ENCODE measurements at places on chromosomes 5 and 9.

GRCh38 chr5:58629271-58630159 is 46.6 kb downstream of the RAB3C start:
- DNase-seq: peak; percentile 44

GRCh38 chr5:159837860-159838259 is 78.4 kb upstream of the ADRA1B start:
- no peak for DNase-seq

GRCh38 chr9:133762488-133763271 is 24.5 kb upstream of the SARDH start:
- DNase-seq: no peak

DNA sequence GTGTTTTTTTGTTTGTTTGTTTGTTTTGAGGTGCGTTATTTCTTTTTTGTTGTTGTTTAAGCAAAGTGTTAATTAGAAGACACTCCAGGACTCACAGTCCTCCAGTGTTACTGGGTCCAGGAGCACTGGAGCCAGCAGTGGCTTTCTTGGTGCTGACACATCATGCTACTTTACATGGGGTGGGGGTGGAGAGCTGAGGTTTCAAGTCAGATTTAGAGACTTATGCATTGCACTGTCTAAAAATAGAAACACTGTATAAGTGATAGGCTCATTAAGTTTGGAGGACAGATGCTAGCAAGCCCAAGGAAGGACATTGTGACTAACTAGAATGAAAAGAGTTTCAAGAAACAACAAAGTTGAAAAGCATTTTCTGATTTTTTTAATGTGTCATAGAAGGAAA is 2209.2 kb downstream of the MAT2B start:
- no peak for DNase-seq

DNA sequence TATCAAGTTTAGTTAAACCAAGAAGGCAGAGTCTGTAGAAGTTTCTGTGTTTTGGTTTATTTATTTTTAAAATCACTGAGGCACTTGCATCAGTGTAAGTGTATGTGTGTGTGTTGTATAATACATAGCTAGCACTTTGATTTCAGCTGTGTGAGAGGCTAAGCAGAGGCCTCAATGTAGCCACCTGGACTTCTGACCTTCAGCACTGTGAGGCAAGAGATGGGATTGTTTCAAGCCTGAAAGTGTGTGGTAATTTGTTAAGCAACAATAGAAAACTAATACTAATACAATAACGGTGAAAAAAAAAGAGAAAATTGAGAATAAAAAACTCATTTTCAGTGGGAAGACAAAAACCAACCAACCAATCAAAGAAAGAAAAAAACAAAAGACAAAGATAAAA is 327.3 kb downstream of the CDH18 start:
- no peak for DNase-seq

DNA sequence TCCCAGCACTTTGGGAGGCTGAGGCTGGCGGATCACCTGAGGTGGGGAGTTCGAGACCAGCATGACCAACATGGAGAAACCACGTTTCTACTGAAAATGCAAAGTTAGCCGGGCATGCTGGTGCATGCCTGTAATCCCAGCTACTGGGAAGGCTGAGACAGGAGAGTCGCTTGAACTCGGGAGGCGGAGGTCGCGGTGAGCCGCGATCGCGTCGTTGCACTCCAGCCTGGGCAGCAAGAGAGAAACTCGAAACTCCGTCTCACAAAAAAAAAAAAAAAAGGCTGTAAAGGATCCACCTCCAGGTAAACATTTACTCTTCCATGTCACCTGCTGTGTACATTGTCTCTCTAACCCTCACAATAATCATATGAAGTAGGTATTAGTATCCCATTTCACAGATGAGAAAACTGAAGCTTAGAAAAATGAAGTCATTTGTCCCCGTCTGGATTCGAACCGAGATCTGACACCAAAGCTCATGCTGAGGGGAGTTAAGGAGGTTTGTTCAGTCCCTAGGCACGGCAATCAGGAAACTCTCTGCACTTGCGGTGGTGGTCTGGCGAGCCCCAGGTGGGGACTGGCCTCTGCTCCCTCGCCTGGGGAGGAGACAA is 494 bp upstream of the DOCK2 start:
- DNase-seq: no peak

- no peak for DNase-seq
Observed at GRCh38 chr9:37236822-37237221, 116.4 kb downstream of the ZCCHC7 start.

GRCh38 chr5:176739461-176740051 is 70.8 kb upstream of the UNC5A start:
- DNase-seq: no peak

DNA sequence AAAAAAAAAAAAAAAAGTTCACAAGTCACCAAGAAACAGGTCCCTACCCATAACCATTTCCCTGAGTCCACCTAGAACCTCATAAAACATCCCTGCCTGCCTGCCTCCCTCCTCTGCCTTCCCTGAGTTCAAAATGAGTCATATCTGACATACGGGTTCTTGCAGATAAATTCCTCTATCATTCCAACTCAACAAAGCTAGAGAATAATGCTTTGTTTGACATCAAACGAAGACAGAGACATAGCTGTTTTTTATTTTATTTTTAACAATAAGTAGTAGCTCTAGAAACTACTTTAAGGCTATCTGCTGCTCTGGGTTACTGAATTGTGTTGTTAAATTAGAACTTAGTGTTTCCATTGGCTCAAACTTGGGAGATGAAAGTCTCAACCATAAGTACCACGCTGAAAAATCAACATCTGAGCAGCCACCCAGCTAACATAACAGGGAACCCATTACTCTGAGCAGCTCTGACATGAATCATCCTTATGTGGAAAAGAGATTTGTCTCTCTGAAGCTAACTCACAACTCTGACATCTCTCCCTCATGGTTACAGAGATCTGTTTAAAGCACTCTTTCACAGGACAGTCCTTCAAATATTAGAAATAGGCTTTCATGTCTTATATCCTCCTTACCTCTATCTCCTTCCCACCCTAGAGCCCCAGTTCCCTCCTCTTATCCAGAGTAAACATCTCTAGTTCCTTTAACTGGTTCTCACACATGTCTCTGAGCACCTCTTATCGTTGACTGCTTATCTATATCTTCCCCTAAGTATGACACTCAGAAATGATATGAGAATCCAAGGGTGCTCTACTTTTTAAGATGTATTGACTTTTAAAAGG is 12.1 kb downstream of the TMEM245 start:
- no peak for DNase-seq

- no peak for DNase-seq
Observed at GRCh38 chr5:124111886-124112285, 599.9 kb downstream of the CSNK1G3 start.

DNA sequence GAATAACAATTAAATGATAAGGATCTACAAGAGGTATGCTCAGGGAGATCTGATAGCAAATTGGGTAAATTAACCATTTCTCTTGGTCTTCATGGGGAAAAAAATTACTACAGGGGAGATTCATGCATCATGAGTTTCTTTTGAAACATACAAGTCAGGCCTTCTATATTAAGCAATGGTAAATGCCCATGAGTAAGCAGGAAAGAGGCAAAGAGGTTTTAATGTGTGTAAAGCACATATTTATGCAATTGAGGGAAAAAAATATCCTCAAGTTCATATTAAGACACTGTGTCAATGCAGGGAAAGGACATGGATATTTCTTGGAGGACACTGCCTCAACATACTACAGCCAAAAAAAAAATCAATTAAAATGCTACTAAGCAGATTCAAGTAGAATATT is 73.4 kb upstream of the NR4A3 start:
- no peak for DNase-seq

DNA sequence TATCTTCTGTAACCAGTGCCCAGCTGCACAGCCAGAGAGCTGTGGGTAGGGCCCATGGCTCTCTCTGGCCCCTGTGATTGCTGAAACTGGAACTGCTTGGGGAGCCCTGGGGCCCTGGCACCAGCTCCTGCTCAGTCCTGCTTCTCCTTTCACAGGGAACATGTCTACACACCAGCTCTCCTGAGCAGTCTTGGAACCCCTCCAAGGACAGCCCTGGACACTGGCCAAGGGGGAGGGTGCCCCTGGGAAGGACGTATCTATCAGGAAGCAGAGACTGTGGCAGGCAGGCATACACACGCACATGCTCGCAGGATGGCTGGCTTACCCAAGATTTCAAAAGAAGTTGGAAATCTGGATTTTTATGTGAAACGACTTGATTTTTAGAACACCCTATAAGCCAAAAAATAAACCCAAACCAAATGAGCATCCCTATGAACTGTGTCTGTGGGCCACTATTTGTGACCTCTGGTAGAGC is 8.8 kb upstream of the TRAF1 start:
- DNase-seq: peak; percentile 96

- no peak for DNase-seq
Observed at GRCh38 chr9:110028676-110029075, 179.3 kb downstream of the C9orf152 start.

GRCh38 chr9:122580360-122580759 is 2.8 kb downstream of the OR1L8 start:
- no peak for DNase-seq

- peak; percentile 91 for DNase-seq
Observed at GRCh38 chr5:173793648-173794548, 94.3 kb upstream of the CPEB4 start.

- DNase-seq: no peak
Observed at GRCh38 chr5:65086234-65086890, 317.6 kb downstream of the CWC27 start.

DNA sequence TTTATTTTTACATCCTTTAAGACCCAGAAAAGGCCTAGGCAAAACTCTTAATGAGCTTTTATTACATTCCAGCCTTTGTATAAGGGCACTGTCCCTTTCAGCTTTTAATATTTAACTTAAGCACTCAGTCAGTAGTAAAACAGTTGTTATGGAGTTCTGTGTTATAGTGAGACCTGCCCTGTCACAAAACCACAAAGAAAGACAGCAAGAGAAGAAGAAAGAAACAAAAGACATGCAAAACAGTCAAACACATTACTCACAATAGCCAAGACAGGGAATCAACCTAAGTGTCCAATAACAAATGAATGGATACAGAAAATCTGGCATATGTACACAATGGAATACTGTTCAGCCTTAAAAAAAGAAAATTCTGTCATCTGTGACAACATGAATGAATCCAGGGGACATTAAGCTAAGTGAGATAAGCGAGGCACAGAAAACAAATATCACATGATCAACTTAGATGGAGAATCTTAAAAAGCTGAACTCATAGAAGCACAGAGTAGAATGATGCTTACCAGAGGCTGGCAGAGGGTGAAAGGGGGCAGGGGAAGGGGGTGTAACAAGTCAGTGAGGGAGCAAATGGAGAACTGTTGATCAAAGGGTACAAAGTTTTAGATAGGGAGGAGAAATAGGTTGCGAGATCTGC is 63.8 kb upstream of the CCNG1 start:
- no peak for DNase-seq

GRCh38 chr9:127942216-127943010 is 4.8 kb upstream of the DPM2 start:
- peak; percentile 63 for DNase-seq

GRCh38 chr5:61029456-61030162 is 84.6 kb downstream of the NDUFAF2 start:
- no peak for DNase-seq

DNA sequence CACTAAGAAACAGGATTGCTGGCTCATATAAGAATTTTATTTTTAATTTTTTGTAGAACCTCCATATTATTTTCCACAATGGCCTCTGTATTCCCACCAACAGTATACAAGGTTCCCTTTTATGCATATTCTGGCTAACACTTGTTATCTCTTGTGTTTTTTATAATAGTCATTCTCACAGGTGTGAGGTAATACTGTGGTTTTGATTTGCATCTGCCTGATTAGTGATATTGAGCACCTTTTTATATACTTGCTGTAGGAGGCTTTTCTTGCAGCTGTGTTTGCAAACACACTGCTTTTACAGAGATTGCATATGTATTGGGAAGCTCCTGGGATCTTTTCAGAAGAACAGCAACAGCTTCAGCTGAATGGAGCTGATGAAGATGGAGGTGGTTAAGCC is 164.8 kb downstream of the DEPDC1B start:
- DNase-seq: no peak

- no peak for DNase-seq
Observed at GRCh38 chr5:34915856-34916192, 313 bp downstream of the BRIX1 start.

GRCh38 chr9:4077499-4078102 is 222.3 kb downstream of the GLIS3 start:
- peak; percentile 85 for DNase-seq

- no peak for DNase-seq
Observed at GRCh38 chr5:68194386-68194785, 21.2 kb upstream of the PIK3R1 start.

DNA sequence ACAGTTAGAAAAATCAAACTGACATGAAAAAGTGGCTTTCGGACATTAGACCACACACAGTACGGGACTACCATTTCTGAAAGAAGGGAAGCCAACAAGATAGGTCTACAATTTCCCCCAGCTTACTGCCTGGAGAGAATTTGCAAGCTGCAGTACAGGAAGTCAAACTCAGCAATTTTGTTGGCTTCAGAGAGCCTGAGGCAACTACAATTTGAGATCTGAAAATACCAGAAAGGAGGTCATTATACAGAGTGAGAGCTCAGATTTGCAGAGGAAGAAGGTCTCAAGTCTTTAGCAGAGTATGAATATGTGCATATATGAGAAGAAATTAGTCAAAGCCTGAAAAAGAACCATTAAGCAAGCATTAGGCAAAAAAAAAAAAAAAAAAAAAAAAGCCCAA is 83.0 kb downstream of the OXCT1 start:
- no peak for DNase-seq

- peak; percentile 55 for DNase-seq
Observed at GRCh38 chr9:130766021-130766926, 68.8 kb upstream of the ABL1 start.

- peak; percentile 11 for DNase-seq
Observed at GRCh38 chr5:96984506-96985192, 48.8 kb downstream of the LNPEP start.

DNA sequence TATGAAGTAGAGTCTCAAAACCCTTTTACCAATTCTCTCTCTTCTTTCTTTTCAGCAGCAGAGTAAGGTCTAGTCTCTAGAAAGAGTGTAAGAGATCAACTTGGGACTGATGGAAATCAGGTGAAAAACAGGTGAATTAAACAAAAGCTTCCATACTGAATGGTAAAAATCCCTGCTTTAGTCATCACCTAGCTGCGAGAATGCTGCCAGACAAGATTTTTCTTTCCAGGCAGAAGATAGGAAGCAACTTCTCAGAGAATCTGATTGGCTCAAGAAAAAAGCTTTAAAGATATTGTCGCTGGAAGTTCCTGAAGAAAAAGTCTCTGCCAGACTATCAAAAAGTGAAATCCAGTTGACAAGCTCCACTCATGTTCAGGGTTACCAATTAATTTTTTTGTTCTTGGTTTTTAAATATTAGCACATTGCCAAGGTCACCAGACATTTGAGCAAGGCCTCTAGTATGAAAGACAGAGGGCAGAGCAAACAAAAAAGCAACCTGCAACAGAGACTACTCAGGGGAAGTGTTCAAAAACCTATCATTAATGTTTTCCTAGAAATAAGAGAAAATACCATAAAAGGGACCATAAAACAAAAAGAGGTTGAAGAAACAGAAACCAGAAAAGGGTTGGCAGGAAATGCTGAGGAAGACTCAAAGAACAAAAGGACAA is 9.3 kb downstream of the CDO1 start:
- DNase-seq: no peak
